CD4-positive, alpha-beta memory T cell (primary cell): ENCODE measurements at places on chromosomes 4 and X. TPM values are rescaled to one million over a fixed set of nuclear protein-coding genes. Genes with fewer than 3 reads are reported as not detected.

DNA sequence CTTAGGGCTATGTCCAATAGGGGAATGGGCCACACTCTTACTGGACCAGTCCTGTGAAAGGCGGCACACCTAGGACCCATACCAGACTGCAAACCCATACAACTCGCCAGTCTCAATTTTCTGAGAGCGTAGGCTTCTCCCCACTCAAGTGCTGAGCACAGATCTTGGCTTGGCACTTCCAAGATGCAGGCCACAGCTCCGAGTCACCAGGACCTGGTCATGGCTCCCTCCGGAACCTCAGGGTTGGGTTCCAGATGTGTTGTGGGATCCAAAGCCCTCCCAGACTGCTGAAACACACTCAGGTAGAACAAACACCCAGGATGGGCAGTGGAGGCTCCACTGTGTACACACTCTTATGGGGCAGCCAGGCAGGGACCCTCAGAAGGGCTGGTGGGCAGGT, 103.3 kb downstream of the TMEM144 start:
- no peak for DNase-seq

Gene DUX4
- total RNA-seq, result not detected

Gene F8A2
- not detected for total RNA-seq

DNA sequence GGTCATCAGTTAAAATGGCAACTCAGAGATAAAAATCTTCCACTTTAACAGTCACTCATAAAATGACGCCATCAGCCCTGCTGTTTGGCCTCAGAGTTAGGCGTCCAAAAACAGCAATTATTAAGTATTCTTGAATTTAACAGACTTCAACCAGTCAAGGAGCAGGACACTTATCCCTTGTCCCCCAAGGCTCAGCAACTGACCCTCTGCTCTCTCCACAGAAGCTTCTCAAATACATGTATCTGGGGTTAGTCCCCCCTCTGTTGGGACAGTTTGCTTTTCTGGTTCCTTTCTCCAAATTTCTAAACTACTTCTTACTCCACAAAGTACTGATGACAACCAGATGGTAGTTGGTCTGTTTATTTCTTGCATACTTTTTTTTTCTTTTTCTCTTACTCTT, 54.4 kb downstream of the SOD3 start:
- no peak for DNase-seq

DNA sequence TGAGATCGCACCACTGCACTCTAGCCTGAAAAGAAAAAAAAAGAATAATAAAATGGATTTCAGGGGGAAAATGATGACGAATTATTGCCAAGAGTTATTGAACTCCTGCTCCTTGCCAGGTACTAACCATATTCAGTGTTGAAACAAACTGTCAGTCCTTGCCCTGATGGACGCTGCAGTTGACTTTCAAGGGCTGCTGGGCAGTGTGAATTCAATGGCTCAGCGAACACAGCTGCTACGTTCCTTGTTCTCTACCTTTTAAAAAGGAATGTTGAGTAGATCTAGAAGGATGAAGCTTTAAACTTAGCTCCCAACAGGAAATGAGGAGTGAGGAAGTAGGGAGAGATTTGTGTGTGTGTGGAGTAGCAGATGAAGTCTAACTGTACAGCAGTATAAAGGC, 2.7 kb downstream of the LIMCH1 start:
- no peak for DNase-seq

DNA sequence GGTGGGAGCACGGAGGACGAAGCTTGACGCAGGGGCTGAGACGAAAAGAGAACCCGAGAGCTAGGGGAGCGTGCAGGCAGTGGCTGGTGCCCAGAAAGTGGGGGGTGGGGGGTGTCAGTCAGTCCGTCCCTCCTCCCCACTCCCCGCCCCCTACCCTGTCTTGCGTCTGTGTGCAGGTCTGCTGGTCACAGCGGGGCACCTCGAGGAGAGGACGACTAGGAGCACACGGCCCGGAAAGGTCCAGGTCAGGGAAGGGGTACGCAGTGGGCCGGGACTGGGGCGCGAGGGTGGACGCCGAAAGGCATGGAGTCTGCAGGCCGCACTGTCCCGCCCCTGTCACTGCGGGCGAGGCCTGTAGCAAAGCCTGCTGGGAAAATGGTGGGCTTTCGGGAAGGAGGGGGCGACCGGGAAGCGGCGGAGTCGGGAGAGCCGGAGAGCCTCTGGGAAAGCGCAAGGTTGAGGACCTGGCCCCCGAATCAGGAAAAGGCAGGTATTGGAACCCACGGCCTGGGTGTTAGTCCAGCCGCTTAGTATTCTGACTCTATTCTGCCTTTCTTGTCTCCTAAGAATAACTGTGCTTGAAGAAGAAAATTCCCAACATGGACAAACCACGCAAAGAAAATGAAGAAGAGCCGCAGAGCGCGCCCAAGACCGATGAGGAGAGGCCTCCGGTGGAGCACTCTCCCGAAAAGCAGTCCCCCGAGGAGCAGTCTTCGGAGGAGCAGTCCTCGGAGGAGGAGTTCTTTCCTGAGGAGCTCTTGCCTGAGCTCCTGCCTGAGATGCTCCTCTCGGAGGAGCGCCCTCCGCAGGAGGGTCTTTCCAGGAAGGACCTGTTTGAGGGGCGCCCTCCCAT, 769 bp downstream of the TCEAL1 start:
- DNase-seq, result peak; percentile 34

- DNase-seq, result no peak
Measured at GRCh38 chr4:45663003-45663402, 460.9 kb downstream of the GABRG1 start.

DNA sequence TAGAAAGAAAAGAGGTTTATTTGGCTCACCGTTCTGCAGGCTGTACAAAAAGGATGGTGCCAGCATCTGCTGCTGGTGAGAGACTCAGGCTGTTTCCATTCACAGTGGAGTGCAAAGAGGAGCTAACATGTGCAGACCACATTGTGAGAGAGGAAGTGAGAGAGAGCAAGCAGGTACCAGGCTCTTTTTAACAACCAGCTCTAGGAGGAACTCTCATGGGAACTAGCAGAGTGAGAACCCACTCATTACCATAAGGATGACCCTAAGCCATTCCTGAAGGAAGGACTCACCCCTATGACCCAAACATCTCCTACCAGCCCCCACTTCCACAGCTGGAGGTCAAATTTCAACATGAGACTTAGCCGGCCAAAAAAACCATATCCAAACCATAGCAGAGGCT, 158.6 kb upstream of the ADGRL3 start:
- DNase-seq, result no peak

- DNase-seq, result no peak
Measured at GRCh38 chrX:110056419-110056818, 53.5 kb downstream of the TMEM164 start.

DNA sequence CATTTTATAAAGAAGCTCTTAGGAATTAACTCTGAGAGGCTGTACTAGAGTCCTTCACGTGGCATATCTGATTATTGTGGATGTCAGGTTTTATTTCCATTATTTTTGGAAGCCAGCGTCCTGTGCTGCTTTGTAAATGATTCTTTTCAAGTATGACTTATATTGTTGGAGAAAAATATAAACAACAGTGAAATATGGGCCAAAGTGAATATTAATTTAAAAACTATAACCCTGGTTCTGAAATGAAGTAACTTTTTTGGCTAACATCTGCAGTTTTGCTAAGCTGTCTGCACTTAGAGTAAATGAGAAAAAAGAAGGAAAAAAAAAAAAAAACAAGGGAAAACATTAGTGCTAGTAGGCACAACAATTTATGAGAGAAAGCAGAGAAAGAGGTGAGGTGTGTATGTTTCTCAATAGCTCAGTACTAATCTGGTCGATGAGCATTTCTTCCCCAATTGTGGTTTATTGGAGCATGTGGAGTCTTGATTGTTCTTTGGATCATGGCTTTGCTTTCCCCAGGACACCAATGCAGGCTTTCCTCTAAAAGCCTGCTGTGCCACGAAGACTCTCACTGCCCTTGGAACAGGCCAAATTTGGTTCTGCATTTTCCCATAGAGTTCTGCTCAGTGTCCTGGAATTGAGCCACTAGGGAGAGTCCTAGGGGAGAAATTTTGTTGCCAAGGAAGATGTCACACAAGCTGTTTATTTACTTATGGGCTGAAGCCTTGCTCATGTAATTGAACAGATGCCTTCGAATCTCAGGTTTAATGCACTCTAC, 273.3 kb downstream of the DKK2 start:
- no peak for DNase-seq
